ENCODE measurements at places on chromosomes 4 and X.
A peak's percentile ranks its signal among the peaks of the same experiment; 100 is the strongest.

- no peak for DNase-seq
These were observed 567.4 kb downstream of the INPP4B start for GRCh38 chr4:142278663-142279062.

GRCh38 chrX:23766650-23767551 lies 16.1 kb upstream of the SAT1 start:
- DNase-seq, result no peak

GRCh38 chr4:47143261-47143660 lies 111.9 kb downstream of the GABRB1 start:
- no peak for DNase-seq

DNA sequence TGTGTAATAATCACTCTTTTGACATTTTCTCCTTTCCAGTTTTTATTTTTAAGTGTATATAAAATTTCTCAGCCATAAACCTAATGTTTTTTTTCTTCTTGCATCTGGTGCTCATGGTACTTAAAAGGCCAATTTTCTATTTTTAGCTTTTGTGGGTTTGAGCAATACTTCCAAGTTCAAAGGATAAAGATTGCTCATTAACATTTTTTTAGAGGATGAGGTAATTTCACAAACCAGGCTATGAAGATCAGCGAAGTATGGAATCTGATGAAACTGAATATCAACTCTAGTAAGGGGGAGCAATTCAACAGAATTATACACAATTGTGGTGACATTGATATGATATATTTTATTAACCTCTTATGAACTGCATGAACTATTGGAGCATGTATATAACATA lies 25.8 kb upstream of the KLHL34 start:
- DNase-seq, result no peak

DNA sequence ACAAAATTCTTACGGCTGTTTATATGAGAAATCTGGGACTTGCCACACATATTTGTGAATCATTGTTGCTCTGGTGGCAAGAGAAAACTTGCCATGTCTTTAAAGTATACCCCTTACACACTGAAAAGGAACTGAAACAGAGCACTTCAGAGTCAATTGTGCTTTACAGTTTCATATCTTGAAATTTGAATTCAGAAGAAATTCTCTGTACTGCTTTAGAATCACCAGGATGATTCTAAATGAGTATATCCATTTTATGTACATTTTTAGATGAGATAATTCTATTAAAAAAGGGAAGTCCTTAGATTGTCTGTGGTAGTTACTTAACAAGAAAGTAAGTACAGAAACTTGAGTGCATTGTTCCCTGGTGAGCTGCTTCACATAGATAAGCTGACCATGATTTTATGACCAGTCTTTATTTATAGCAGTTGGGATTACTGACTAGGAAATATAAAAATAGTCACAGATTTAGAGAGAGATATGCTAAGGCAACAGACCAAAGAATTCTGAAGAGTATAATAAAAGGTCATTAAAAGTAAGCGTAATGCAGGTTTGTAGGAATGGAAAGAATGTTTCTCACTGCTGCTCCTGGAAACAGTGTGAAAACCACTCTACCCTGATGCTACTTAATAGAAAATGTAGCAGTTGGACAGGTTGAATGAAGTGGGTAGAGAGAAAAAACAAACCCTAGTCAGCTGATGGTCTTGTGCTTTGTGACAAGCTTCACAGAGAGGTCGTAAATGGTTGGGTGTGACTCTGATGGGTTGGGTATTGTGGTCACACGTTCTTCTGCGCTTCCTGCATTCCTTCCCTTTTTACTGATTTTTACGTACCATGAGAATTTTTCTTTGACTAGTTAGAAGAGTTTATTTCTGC lies 41.0 kb downstream of the FNIP2 start:
- DNase-seq, result peak; percentile 92

DNA sequence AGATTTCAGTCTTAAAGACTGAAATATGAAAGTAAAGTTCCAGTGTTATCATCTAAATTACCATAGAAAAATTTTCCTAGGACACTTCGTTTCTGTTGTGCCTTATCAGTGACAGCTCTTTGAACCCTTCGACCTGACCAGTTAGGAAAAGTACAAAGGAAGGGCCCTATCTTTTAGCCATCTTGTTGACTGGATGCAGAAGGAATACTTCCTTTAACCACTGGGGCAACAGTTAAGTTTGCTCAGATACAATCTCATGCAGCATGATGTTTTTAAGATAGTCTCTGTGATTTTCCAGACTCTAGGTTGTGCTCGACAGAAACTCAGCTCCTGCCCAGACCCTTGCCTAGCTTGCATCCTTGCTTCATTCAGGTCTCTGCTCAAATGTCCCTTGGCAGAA lies 210.5 kb upstream of the RPS6KA3 start:
- no peak for DNase-seq

GRCh38 chr4:94976371-94977011 lies 218.7 kb downstream of the BMPR1B start:
- DNase-seq, result no peak

DNA sequence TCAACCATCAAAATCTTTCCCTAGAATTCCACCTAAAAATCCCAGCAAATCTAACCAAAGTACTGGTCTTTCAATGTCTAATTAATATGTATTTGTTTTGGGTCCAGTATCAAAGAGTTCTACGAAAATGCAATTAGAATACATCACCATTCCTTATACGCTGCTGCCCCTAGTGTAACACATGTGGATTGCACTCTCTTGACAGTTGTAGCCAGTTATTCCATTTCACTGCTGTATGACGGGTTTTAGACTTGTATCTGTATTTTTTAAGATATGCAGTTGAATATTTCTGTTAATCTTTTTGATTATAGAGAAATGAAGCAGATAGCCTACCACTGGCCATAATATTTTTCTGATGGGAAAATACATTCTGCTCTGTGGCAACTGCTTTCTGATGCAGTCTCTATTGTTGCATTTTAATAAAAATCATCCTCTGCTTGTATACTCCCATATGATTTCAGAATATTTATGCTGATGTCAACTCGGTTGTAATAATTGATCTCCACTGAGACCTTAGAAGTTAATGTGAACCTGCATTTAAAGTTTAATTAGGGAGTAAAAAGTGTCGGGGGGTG lies 17.1 kb upstream of the PAGE2B start:
- DNase-seq, result peak; percentile 56

DNA sequence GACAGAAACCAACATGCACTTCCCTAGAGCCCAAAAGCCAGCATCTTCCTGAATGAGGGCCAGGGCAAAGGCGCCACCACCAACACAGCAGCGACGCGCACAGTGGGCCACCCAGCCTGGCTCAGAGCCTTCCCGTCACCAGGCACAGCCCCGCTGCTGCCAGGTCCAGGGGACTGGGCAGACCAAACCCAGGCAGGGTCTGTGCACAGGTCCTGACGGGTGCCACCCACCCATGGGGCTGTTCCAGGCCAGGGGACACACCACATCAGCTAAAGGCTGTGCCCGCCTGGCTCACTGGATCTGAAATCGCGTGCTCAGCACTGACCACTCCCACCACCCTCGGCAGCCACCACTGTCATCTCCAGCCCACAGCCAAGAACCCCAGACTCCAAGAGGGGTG lies 13.8 kb downstream of the FAM53A start:
- no peak for DNase-seq

- no peak for DNase-seq
These were observed 358.4 kb downstream of the NLGN4X start for GRCh38 chrX:5870238-5870637.

- DNase-seq, result no peak
These were observed 19.2 kb downstream of the SLC9A7 start for GRCh38 chrX:46739736-46740135.

DNA sequence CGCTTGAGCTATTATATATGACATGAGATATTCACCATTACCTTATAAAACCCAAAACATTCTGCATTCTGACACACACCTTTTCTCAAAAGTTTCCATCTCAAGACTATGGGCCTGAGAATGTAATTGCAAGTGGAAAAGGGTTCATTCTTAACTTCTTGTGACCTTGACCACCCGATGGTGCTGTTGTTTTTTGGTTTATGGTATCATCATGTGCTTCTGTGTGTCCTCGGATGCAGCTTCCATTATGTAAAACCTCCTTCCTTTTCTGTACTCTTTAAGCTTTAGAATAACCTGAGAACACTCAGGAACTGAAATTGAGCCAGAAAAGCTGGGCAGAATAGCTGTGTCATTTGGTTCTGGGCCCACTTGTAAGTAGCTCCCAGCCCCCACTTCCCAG lies 16.2 kb upstream of the PUDP start:
- no peak for DNase-seq

All from dermis microvascular lymphatic vessel endothelial cell (primary cell).